CD14-positive monocyte (primary cell): ENCODE measurements at places on chromosomes 7 and 10.
A peak's percentile ranks its signal among the peaks of the same experiment; 100 is the strongest.

DNA sequence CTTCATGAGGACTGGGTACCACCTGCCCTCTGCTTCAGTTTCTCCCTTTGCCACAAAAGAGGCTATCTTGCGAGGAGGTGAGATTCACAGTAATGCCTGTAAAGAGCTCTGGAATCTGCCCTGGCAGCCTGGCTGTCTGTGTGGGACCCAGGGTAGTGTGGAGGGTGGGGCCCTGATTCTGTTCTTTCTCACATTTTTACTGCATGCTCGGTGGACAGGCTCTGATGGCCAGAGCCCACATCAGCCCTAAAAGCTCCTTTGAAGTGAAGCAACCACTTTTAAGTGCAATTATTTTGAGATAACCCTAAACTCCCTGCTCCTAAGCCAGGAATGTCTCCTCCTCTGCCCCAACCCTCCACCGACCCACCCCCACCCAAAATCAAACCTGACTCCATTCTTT is 92.1 kb upstream of the PODXL start:
- no peak for DNase-seq

DNA sequence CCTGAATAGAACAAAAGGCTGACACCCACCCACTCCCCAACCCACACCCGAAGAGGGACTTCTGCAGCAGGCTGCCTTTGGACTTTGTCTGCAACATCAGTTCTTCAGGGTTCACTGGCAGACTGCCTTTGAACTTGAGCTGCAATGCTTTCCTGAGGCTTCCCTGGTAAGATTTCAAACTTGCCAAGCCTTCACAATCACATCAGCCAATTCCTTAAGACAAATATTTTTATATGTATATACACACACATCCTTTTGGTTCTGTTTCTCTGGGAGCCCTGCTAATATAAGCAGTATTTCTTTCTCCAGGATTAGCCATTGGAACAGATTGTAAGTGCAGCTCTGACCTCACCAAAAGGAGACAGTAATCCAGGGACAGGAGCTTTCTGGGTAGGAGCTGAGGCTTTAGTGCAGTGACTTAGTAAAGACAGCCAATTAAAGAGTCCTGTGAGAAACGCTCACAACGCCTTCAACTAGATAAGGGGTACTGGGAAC is 55.6 kb upstream of the KMT2E start:
- DNase-seq, result no peak

- DNase-seq, result peak; percentile 91
Measured at GRCh38 chr7:22577470-22578001, 77.5 kb upstream of the STEAP1B start.

DNA sequence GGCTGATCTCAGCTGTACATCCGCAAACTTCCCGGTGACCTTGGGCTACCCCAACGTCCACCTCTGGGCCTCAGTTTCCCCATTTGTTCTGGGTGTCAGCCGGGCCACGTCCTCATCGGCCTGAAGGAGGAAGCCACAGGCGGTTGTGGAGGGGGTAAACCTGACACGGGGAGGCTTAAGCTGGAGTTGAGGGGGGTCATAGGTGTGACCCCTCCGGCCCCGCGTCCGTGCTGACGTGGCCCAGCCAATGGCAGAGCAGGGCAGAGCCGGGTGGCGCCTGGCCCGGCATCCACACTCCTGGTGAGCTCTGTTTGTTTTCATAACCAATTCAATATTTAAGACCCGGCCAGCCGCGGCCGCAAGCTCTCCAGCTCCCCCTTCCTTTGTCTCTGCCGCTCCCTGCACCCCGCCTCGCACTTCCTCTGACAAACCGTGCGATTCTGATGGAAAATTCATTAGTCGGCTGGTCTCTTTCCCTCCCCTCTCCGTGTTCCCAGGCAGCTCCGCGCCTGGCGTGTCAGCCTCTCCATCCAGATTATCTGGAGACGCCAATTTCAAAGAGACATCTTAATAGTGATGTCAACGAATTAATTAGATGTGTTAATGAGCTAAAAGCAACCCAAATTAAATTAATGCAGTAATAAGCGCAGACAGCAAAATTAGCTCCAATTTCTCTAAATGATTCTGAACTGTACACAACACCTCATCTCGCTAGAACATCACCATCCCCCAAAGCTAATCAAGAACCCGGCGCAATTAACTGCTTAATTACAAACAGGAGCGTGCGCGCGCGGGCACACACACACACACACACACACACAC is 55.4 kb downstream of the MICALL2 start:
- no peak for DNase-seq

- DNase-seq, result no peak
Measured at GRCh38 chr10:103548581-103549348, 55.3 kb downstream of the NEURL1 start.

DNA sequence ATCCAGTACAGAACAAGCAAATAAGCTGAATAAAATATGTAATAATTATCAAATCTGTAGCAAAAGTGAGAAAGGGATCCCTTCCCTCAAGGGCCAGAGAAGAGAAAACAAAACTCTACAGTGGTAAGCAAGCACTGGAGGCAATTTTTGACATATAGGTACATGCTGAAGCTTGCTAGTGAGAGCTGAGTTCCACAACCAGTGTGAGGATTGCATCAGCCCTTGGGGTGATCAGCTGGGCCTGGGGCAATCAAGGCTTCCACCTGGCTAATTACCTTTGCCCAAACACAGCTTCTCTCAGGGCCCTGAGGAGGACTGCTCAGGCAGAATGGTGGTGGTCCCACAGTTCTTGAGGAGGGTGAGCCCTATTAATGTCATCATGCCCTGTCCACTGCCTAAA is 134.4 kb upstream of the DLX6 start:
- DNase-seq, result no peak

DNA sequence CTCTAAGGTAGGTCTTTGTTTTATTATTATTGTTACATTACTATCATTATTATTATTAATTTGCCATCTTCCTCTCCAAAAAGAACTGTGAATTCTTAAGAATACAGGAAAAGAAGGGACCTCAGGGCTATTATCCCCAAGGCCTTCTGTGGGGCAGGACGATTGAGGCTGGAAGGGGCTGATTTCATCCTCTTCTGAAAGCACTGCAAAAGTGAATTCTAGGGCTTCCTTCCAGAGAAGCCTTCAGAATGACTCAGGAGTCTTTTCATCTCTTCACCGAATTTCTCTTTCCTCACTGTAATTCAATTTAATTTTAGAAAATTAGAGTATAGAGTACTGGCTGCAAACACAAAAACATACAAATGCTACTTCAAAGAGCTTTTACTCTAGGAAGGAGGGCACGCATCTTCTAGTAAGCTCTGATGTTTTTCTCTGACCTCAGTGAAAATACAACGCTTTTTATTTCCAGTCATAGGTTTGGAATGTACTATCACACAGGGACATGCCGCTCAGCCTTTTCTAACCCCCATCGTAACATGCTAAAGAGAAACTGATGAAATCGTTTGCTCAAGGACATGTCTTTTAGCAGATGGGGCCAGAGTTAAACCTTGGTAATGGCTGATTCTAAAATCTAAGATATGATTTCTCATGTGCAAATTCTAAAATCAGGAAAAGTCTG is 280.2 kb upstream of the PITRM1 start:
- DNase-seq, result no peak

- DNase-seq, result peak; percentile 47
Measured at GRCh38 chr7:157576415-157576814, 239.6 kb downstream of the DNAJB6 start.

GRCh38 chr10:80553436-80553835 is 15.7 kb downstream of the SH2D4B start:
- no peak for DNase-seq

GRCh38 chr10:51375790-51376189 is 301.5 kb downstream of the PRKG1 start:
- DNase-seq, result no peak

- no peak for DNase-seq
Measured at GRCh38 chr10:4344492-4344994, 481.5 kb upstream of the AKR1E2 start.

DNA sequence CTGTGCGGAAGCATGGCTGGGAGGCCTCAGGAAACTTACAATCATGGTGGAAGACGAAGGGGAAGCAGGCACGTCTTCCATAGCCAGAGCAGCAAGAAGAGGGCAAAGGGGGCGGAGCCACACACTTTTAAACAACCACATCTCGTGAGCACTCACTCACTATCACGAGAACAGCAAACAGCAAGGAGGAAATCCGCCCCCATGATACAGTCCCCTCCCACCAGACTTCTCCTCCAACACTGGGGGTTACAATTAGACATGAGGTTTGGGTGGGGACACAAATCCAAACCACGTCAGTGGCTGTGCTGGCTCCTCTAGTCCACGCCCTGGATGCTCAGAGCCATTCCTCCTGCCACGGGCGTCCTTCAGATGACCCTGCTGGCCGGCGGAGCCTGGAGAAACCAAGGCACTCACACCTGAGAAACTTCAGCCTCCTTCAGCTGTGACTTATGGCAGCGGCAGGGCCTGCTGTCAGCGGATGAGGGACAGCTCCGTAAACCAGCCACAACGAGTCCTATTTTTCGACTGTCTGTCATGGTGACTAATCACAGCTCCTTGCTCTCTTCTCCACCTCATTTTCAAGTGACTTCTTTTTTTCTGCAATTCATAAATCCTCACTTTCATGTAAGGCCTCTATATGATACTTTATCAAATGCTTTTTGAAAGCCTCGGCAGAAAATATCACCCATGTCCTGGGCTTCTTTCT is 167.9 kb upstream of the PFKP start:
- no peak for DNase-seq

DNA sequence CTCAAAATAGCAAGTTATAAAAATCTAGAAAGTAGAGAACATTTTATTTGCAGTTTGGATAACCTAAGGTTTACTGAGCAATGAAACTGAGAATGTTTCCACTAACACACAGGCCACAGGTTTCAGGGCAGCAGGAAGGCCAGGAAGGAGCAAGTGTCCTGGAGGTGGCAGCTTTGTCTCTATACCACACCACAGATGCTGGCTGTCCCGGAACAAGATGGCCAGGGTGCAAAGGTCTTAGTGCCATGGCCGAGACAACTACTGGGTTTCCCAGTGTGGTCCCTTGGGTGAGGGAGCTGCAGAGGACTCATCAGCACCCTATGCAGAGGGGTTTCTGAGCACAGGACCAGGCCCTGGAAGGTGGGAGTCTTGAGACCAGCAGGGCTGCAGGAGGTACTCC is 92.0 kb downstream of the CTBP2 start:
- DNase-seq, result no peak

DNA sequence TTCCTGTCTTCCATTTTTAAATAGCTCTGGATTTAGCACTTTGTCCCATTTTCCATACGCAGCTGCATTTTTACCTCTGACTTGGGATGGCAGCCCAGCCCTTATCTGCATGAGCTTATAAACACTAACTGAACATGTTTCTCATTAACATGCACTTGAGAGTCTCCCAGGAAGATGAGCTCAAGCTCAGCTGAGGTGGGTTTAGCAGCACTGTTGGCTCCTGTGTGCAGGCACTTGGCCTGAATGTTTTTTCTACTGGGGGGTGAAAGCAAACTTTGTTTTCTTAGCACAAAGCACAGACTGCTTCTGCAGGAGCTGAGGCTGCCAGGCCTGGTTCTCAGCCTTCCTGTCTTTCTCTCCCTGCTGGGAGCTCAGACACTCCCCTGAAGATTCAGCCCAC is 1093.6 kb upstream of the AUTS2 start:
- DNase-seq, result no peak

- DNase-seq, result no peak
Measured at GRCh38 chr10:60454336-60454735, 64.7 kb upstream of the ANK3 start.

- no peak for DNase-seq
Measured at GRCh38 chr10:15255961-15256360, 87.5 kb upstream of the NMT2 start.

- no peak for DNase-seq
Measured at GRCh38 chr7:151427705-151428377, 12.1 kb downstream of the CRYGN start.

DNA sequence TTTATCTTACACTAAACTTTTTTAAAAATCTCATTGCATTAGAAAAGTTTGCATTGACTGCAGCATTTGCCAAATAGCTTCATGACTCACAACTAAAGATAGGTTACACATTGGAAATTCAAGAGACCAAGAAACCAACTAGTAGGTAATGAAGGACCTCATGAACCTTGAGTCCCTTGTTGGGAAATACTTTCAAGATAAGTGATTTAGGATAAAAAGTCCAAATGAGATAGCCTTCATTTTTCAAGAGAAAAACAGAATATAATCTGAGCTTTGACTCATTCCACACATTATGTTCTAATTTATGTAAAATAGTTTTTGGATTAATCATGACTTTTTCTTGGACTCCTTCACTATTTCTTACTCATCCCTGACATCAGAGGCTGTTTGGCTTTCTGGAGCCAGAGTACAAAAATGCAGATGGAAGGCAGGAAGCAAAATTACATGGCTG is 13.1 kb upstream of the LIPF start:
- no peak for DNase-seq

DNA sequence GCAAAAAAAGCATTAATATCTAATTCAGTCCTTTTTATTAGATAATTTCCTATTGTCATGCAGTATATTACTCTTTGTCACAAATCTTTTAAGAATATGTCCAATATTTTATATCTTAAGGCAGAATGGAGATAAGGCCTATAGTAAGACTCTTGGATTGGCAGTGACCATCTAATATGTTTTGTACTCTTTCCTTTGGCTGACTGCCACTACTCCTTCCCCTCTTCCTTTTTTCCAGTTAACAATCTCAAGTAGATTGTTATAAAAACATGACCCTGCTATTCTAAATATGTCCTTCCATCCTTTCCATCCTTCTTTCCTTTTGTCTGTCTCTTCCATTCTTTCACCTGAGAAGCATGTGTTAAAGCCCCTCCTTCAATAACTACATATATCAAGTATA is 92.8 kb upstream of the TMEM168 start:
- no peak for DNase-seq

DNA sequence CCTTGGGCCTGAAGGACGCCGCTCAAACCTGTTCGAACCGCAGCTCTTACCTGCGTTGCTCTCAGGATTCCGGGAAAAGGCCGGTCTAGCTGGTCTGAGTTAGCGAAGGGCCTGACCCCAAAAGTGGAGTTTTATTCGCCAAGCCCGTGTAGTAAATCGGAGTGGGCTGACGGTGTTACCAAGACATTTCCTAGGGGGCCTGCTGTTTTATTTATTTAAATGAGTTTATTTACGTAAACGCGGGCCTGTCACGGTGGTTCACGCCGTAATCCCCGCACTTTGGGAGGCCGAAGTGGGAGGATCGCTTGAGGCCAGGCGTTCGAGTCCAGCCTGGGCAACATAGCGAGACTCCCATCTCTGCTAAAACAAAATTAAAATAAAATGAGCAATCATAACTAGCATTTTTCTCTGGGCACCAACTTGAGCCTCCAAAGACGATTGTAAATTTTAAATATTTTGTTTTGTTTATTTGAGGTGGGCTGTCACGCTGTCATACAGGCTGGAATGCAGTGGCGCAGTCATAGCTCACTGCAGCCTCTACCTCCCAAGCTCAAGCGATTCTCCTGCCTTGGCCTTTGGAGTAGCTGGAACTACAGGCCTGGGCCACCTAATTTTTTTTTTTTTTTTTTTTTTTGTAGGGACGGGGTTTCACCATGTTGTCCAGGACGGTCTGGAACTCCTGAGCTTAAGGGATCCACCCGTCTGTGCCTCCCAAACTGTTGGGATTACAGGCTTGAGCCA is 903 bp downstream of the ZNF655 start:
- no peak for DNase-seq

DNA sequence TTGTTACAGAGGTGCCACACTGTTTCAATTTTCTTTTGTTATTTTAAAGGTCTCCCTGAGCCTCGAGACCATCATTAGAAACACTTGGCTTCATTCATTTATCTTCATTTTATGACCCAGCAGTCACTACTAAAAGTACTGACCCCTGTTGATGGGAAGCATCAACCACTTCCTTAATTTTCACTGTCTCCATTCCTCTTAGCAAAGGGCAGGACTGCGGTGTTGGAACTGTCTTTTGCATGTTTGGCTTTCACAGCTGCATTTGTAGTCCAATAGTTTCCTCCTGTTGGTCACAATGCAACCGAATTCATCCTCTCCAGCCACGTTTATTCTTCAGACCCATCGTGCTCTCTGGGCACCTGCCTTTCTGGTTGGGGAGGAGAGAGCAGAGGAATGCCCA is 46.7 kb upstream of the PDZD8 start:
- DNase-seq, result no peak
